ENCODE measurements at places on chromosomes 2 and 18.

DNA sequence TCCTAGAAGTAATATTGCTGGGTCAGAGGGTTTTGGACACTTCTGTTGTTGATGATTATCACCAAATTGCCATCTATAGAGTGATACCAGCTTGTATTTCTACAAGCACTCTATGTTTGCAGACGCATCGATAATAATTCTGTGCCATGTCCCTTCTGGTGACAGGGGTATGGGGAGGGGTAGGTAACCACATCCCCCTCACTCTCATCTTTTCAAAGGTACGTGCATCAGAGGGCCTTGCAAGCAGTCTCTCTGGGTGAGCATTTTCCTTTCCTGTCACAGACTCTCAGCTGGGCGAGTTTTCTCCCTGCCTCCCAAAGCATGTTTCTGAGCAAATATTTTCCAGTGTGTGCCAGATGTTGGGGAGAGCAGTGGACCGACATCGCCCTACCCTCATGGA is 98.0 kb downstream of the SMAD7 start:
- no peak for DNase-seq

- DNase-seq, result no peak
Measured at GRCh38 chr2:230891064-230891463, 26.3 kb downstream of the ITM2C start.

DNA sequence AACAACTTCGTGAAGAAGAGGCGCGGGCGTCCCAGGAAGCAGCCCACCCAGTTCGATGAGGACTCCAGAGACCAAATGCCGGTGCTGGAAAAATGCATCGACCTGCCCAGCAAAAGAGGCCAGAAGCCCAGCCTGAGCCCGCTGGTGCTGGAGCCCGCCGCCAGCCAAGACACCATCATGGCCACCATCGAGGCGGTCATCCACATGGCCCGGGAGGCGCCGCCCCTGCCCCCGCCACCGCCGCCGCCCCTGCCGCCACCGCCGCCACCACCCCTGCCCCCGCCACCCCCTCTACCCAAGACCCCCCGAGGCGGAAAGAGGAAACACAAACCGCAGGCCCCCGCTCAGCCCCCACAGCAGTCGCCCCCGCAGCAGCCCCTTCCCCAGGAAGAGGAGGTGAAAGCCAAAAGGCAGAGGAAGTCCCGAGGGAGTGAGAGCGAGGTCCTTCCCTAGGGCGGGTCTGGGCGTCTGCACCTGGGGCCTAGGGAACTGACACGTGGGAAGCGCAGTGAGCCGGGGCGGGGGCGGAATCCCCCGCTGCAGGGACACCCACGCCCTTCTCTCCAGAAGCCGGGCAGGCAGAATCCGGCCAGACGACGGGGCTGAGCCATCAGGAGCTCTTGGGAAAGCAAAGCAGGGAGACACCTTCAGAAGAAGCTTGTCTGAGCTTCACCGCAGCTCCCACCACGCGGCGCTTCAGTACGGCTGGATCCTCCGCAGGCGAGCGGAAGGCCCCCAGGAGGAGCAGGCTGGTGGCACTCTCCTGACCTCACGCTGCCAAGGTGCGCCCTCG is 382.8 kb downstream of the SETBP1 start:
- DNase-seq, result no peak

- DNase-seq, result no peak
Measured at GRCh38 chr2:203341741-203342310, 13.6 kb downstream of the ABI2 start.

DNA sequence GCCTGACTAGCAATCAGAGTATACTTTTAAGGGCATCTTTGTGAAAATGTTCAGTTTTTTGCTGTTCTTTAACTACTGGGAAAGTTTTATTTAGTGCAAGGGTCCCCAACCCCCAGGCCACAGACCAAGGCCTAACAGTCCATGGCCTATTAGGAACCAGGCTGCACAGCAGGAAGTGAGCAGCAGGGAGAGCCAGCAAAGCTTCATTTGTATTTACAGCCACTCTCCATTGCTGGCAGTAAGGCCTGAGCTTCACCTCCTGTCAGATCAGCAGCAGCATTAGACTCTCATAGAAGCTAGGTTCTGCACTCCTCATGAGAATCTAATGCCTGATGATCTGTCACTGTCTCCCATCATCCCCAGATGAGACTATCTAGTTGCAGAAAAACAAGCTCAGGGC is 17.1 kb upstream of the NR4A2 start:
- DNase-seq, result no peak

DNA sequence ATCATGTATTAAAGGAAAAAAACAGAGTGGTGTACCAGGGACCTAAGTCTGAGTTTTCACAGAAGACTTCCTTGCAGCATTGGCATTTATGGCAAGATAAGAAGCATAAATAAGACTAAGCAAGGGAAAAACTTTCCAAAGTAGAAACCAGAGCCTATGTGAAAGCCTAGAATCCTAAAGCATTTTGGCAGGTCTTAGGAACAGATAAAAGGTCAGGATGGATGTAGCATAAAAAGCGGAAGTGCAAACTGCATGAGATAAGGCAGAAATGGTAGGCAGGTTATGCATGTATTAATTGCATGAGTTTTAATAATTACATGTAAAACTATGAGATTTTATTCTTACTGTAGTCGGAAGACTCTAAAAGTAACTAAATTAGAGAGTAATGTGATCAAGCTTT is 596.5 kb downstream of the SUCLG1 start:
- no peak for DNase-seq

DNA sequence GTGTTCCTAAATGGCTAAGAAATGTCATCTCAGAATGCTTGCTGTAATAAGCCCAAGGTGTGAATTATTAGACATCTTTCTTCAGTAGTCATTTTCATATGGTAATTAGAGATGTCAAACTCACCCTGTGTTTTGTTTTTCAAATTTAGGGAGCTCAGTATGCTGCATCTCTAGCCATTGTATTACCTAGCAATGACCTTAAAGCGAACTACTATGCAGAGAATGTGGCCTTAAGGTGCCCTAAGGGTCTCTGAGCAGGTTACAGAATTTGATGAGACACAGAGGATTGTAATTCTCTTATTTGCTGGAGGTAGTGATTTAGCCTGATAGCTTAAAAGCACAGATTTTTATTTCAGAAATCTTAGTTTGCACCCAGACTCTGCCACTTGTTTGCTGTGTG is 1052.6 kb upstream of the DDX18 start:
- no peak for DNase-seq

GRCh38 chr2:180322781-180323180 is 315.7 kb upstream of the CWC22 start:
- peak; percentile 55 for DNase-seq

DNA sequence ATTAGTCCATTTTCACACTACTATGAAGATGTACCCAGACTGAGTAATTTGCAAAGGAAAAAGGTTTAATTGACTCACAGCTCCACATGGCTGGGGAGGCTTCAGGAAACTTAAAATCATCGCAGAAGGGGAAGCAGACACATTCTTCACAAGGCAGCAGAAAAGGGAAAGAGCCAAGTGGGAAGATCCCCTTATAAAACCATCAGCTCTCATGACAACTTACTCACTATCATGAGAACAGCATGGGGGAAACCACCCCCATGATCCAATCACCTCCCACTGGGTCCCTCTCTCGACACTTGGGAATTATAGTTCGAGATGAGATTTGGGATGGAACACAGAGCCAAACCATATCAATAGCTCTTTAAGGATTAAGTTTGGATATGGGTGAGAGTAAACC is 246.1 kb upstream of the CYRIA start:
- DNase-seq, result peak; percentile 1

DNA sequence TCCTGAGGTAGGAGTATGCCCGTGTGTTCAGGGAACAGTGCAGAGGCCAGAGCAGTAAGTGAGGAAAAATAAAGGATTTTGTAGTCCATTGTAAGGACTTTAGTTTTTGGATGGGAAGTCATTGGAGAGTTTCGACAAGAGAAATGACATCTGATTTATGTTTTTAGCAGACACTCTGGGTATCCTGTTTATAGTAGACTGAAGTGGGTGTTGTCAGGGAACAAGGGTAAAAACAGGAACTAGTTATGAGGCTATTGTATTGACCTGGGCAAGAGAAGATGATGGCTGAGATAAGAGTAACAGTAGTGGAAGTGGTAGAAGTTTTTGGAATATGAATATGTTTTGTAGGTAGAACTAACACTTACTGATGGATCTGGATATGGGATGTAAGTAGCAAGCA is 59.8 kb downstream of the GTF2A1L start:
- no peak for DNase-seq
